ENCODE measurements at places on chromosomes 1 and 21. TPM values are rescaled to one million over a fixed set of nuclear protein-coding genes. Genes with fewer than 3 reads are reported as not detected.

The ZMYM4 gene
- 92.6 TPM for total RNA-seq

The S100B gene
- total RNA-seq: 37.3 TPM

The COL6A1 gene
- total RNA-seq: 120 TPM

The PODN gene
- total RNA-seq: 0.43 TPM

The POU3F1 gene
- total RNA-seq: 12.1 TPM

DNA sequence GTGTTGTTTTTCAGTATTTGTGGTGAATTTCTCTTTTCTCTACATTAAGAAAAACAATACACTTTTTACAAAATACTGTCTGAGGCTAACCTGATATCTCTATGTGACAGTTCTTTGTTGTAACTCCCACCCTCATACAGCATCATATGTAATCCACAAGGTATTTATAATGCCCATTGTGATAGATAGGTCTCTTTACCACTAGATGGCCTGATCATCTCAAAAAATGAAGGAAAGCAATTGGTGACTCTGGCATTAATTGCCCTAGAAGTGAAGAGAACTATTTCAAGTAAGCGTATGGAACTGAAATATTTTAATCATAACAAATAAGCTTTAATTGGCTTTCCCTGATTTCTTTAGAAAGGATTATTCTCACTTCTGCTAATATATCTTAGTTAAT lies 36.2 kb upstream of the HFM1 start:
- no peak for DNase-seq

DNA sequence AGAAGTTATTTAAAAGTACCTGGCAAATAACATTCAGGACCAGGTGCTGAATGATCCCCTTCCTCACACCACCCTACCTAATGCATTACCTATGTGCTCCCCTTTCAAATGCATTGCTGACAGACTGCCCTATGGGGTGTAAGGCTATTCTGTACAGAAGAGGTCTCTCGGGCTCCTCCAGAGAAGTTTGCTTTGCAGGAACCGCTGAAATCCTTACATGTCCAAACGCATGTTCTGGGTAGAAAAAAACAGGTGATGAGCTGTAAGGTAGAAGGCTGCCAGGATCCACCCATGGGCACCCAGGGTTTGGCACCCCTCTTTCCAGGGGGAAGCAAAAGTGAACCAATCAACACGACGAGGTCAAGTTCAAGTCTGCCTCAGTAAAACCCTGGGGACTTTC lies 58.3 kb upstream of the TARBP1 start:
- no peak for DNase-seq

DNA sequence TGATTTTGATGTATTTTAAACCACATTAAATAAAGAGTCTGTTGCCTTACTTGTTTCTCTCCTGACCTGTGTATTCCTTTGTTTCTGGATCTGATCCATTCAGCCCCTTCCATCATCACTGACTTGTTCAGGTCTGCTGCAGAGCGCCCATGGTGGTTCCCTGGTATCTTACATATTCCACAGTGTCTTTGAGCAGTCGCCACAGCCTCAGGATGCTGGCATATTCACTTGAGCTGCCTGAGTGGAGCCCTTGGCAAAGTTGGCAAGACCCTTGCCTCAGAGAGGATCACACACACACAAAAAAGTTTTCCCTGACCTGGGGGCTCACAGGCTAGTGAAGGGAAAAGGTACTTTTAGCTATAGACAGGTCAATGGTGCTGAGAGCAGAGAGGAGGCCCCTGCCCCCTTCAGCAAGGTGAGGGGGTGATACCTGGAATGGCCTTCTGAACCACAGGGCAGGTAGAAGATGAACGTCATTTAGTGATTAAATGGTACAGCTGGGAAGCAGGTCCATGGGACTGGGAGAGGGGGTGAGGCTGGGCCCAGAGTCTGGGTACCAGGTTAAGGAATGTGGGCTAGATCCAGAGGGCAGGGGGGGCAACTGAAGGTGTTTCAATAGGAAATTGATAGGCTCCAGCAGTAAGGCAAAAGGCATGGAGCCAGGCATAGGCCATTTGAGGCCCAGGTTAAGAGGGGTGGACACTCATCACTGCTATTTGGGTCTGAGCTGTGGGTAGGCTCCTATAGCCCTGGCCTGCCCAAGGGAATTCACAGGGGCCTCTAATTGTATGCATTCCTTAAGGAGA lies 2.0 kb upstream of the CCDC28B start:
- no peak for DNase-seq

GRCh38 chr1:172134087-172134731 lies 286.3 kb upstream of the C1orf105 start:
- no peak for DNase-seq

- DNase-seq: no peak
Measured at GRCh38 chr1:64864018-64864940, 102.1 kb downstream of the JAK1 start.

DNA sequence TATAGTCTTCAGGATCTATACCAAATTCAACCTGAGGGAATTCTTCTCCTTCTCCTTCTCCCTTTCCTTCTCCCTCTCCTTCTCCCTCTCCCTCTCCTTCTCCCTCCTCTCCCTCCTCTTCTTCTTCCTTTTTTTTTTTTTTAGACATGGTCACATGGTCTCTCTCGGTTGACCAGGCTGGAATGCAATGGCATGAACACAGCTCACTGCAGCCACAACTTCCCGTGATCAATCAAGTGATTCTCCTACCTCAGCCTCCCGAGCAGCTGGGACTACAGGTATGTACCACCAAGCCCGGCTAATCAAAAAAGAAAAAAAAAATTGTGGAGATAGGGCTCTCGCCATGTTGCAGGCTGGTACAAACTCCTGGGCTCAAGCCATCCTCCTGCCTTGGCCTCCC lies 51.5 kb downstream of the DNAI4 start:
- DNase-seq: no peak

- DNase-seq: no peak
Measured at GRCh38 chr1:209531006-209531405, 52.5 kb upstream of the CAMK1G start.

GRCh38 chr1:56806804-56807203 lies 12.4 kb downstream of the FYB2 start:
- no peak for DNase-seq

DNA sequence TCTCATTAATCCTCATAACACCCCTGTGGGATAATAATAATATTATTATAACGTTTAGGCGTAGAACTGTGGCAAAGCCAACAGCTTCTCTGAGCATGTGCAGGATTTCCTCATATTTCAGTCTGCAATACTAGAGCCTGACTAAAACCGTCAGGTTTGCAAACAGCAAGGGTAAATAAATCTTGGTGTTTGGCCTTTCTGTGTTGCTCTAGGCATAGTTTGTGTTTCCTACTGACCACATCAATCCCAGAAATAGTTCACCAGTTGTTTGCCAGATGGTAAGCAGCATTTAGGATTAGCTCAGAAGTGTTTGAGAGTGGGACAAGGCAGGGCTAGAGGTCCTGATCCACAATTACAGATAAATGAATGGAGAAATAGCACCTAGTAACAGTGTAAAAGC lies 2.8 kb upstream of the KCNA3 start:
- no peak for DNase-seq

DNA sequence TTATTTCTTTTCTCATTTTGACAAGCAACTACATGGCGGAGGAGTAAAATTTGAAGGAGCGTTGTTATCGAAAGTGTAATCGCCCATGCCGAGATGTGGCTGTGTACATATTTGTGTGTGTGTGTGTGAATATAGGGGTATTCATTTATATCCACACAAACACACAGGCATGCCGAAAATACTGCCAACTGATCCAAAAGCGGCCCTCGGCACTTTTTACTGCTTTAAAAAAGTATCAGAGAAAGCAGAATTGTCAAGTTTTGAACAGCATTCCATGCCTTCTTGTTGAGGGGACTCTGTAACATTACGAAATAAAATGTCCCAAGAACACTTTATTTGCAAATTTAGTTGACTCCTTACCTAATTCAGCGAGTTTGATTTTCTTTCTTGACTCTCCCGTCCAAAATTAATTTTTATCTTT lies 1.1 kb downstream of the PBX1 start:
- no peak for DNase-seq

All from neural crest cell (in vitro differentiated cells).